Activated CD8-positive, alpha-beta T cell treated with anti-CD3 and anti-CD28 coated beads, Interleukin-2, amount 10 ng/mL, durations not matched to agents 7 days and 5 days (primary cell): ENCODE measurements at places on chromosomes 4 and X. TPM values are rescaled to one million over a fixed set of nuclear protein-coding genes. Genes with fewer than 3 reads are reported as not detected.
A peak's percentile ranks its signal among the peaks of the same experiment; 100 is the strongest.

DNA sequence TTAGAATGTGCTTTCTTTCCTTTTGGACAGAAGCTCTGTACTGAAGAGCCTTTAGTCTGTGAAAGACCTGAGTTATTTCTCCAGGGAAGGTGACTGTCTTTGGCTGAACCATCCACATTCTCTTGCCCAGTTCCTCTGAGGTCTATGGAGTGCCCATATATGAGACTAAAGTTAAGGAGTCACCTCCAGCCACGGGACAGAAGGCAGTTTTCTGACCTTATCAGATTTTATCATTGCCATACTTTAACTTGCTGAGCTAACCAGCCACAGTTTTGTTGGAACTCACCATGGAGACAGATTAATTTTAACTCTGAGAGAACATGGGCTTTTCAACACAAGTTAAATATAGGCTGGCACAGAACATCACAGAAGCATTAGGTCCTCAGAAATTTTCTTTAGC is 26.3 kb downstream of the IL1RAPL1 start:
- no peak for DNase-seq
- no peaks in the 10 kb centered on the region for H3K27me3 ChIP-seq
- H3K27ac ChIP-seq = no peak overlapping the region
- no peaks in the 10 kb centered on the region for H3K4me1 ChIP-seq
- H3K4me3 ChIP-seq = no peak overlapping the region
- H3K36me3 ChIP-seq = no peaks in the 10 kb centered on the region

Gene TLR10
- 0.08 TPM for total RNA-seq

Gene DSPP
- not detected for total RNA-seq

- peaks cover 2% of the 10 kb centered on the region for H3K27me3 ChIP-seq
- DNase-seq = no peak
- no peaks in the 10 kb centered on the region for H3K4me1 ChIP-seq
These were observed 34.3 kb upstream of the TMEM154 start for GRCh38 chr4:152713951-152714705.

- H3K27ac ChIP-seq = peak overlapping the region; percentile 100
- peaks cover 51% of the 10 kb centered on the region for H3K4me1 ChIP-seq
- peak overlapping the region; percentile 92 for H3K4me3 ChIP-seq
- H3K27me3 ChIP-seq = no peaks in the 10 kb centered on the region
- H3K36me3 ChIP-seq = peaks cover 50% of the 10 kb centered on the region
These were observed 890 bp downstream of the DCAF16 start for GRCh38 chr4:17809667-17810066.

GRCh38 chrX:10971176-10971575 is 140.0 kb upstream of the HCCS start:
- DNase-seq = no peak
- H3K27ac ChIP-seq = no peak overlapping the region
- H3K4me1 ChIP-seq = no peaks in the 10 kb centered on the region

GRCh38 chr4:157270108-157270507 is 49.6 kb downstream of the GRIA2 start:
- H3K27ac ChIP-seq = no peak overlapping the region
- no peaks in the 10 kb centered on the region for H3K36me3 ChIP-seq
- no peaks in the 10 kb centered on the region for H3K27me3 ChIP-seq

GRCh38 chrX:21255032-21255618 is 119.1 kb upstream of the CNKSR2 start:
- no peaks in the 10 kb centered on the region for H3K36me3 ChIP-seq
- no peaks in the 10 kb centered on the region for H3K27me3 ChIP-seq

- DNase-seq = no peak
- H3K27me3 ChIP-seq = no peaks in the 10 kb centered on the region
- no peaks in the 10 kb centered on the region for H3K36me3 ChIP-seq
- H3K4me1 ChIP-seq = no peaks in the 10 kb centered on the region
- no peak overlapping the region for H3K27ac ChIP-seq
- H3K4me3 ChIP-seq = no peak overlapping the region
These were observed 47.4 kb downstream of the CXXC4 start for GRCh38 chr4:104447294-104447693.

DNA sequence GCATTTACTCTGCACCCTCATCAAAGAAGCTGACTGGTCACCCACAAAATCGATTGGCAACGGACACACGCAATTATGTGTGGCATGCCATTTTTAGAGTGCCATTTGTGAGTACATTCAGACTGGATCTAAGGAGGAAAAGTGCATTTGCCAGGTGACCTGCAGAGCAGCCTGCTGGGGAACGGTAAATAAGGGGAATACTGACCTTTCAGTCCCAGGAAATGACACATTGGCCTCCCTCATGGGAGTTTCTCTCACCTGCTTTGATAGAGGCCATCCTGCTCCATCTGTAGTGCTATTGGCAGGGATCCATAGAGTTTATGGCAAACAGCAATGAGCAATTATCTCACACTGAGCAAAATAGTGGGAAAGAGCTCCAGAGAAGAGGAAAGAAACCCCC is 127.8 kb downstream of the DDX53 start:
- no peaks in the 10 kb centered on the region for H3K27me3 ChIP-seq
- H3K27ac ChIP-seq = no peak overlapping the region
- DNase-seq = no peak
- H3K4me3 ChIP-seq = no peak overlapping the region

Gene SOX3
- total RNA-seq = not detected

Gene FHIP1A
- not detected for total RNA-seq

Gene CXXC4
- not detected for total RNA-seq

DNA sequence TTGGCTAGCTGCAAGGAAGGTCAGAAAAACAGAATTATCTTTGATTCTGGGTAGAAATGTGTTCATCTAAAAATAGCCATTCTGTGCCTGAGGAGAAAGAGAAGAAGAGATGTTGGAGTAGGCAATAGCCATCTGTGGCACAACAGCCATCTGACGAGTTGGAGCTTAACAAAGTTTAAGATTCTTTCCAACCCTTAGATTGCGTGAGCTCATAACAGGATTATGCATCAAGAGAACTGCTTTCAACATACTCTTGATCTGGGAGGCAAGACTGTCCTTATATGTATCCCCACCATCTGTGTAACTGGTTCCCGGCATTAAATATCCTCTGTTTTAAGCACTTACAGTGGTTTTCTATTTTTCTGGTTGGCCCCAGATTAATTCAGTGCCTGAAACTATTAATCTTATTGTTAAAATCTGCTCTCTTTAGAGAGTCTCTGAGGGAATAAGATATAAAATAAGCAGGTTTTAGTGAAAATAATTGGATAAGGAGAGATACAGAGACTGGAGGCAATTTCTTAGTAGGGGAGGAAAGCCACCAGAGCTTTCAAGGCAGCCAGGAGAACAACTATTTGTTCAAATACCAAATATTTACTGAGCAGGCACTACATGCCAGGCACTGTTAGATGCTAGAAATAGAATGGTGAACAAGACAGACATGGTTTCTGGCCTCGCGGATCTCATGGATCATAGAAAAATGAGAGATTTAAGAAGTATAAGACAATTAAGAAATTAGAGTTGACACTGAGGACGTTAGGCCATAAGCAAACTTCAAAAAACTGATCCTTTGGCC is 398.0 kb downstream of the SMARCA1 start:
- H3K27me3 ChIP-seq = no peaks in the 10 kb centered on the region
- H3K4me1 ChIP-seq = no peaks in the 10 kb centered on the region
- no peak overlapping the region for H3K4me3 ChIP-seq
- H3K27ac ChIP-seq = no peak overlapping the region

GRCh38 chr4:53618321-53618720 is 27.0 kb upstream of the LNX1 start:
- H3K4me3 ChIP-seq = no peak overlapping the region
- no peak for DNase-seq
- no peaks in the 10 kb centered on the region for H3K4me1 ChIP-seq
- no peak overlapping the region for H3K27ac ChIP-seq
- peaks cover 6% of the 10 kb centered on the region for H3K27me3 ChIP-seq
- no peaks in the 10 kb centered on the region for H3K36me3 ChIP-seq

Gene EVC2
- total RNA-seq = 1.3 TPM

DNA sequence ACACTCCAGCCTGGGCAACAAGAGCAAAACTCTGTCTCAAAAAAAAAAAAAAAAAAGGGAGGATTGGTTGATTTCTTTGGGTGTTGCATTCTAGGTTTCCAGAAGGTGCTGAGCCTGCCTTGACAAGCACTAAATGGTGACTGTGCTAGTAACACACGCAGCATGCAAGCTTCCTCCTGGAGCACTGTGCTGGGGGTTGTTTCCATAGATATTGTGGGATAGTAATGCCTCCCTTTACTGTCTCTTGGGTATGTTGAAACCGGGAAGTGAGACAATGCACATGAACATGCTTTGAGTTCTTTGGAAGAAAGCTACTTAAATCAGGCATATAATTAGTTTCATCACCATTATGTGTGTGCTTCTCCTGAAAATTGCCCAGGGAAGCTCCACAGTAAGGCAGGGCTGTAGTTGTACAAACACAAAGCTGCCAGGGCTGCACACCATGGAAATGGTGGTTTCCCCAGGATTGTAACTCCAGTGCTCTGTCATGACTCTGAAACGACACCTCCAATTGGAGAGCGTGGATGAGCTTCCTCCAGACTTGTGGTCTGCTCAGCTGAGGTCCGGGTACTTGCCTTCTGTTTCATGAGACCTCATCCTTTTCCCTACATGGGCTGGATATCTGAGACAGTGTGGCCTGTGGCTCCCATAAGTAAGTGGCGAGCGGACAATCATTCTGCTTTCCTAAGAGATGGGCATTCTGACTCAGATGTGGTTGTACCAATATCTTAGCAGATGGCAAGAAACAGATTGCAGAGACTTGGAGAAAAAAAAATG is 31.5 kb upstream of the STOX2 start:
- H3K4me1 ChIP-seq = no peaks in the 10 kb centered on the region
- H3K36me3 ChIP-seq = no peaks in the 10 kb centered on the region
- peaks cover 2% of the 10 kb centered on the region for H3K27me3 ChIP-seq
- no peak for DNase-seq

Gene ZNF732
- not detected for total RNA-seq

DNA sequence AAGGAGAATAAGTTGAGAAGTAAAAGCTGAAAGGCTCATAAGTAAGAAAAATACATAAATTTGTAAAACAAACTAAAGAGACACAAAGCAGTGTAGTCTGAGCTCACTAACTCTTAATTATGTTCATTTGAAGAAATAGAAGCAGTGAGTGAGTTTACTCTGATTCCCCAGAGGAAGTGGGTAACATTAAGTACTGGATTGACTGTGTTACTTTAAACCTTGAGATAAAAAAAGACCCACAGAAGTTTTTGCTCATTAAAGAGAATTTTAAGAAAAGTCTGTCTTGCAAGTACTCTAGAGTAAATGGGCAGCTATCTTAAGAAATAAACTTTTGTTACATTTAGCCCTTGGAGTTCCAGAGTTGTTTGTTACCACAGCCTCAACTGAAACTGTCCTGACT is 2466.9 kb downstream of the PCDH7 start:
- no peak overlapping the region for H3K4me3 ChIP-seq
- H3K36me3 ChIP-seq = no peaks in the 10 kb centered on the region
- no peak for DNase-seq
- H3K4me1 ChIP-seq = peaks cover 4% of the 10 kb centered on the region

- peaks cover 31% of the 10 kb centered on the region for H3K4me1 ChIP-seq
- DNase-seq = peak; percentile 51
- H3K4me3 ChIP-seq = no peak overlapping the region
- H3K27ac ChIP-seq = peak overlapping the region; percentile 63
- no peaks in the 10 kb centered on the region for H3K36me3 ChIP-seq
- no peaks in the 10 kb centered on the region for H3K27me3 ChIP-seq
These were observed 191.4 kb downstream of the MGST2 start for GRCh38 chr4:139857021-139857420.

DNA sequence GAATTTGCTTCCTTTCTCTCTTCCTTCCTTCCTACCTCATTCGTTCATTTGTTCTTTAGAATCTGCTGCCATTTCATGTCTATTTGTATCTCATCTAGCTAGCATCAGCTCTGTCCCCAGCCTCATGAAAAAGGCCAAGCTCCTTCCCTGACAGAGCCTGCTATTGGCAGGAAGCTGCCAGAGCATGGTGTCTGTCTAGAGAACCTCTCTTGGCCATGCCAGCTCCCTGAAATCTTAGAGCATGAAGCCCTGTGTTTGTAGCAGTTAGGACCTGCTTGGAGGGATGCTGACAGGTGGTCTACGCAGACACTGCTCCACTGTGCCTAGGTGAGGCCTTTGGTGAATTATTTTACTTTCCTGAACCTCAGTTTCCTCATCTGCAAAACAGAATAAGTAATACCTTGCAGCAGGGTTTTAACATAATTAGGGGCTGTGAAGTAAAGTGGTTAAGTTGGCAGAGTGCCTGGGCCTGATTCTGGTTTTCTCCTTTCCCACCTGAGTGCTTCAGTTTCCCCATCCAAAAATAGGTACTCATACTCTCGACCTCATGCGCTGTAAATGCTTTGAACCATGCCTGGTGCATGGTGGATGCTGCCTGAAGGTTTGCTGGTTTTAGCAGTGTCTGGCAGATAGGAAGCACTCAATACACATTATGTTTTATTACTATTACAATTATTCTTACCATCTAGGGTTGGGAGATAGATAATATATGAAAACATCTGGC is 4.7 kb downstream of the PTTG2 start:
- DNase-seq = no peak
- no peak overlapping the region for H3K4me3 ChIP-seq
- no peak overlapping the region for H3K27ac ChIP-seq
- peaks cover 4% of the 10 kb centered on the region for H3K4me1 ChIP-seq
- no peaks in the 10 kb centered on the region for H3K27me3 ChIP-seq
- H3K36me3 ChIP-seq = peaks cover 11% of the 10 kb centered on the region

DNA sequence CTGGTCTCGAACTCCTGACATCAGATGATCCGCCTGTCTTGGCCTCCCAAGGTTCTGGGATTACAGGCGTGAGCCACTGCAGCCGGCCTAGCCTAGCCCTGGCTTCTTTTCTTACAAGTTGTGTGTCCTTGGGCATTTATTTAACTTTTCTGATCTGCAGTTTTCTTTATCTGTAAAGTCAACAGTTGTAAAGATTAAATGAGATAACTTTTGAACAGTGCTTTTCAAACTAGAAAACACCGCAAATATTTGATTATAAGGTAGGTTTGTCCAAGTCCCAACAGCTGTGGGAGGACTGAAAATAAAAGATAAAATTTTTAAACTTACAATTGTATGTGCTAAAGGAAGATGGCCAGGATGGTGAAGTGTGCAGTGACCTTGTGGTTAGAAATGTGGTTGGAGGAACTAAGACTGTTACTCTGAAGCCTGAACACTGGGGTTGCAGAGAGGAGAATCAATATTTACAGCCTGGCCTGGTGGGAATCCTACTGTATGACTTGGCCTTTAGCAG is 44.8 kb downstream of the GSX2 start:
- no peak overlapping the region for H3K4me3 ChIP-seq
- H3K4me1 ChIP-seq = peaks cover 9% of the 10 kb centered on the region
- H3K27me3 ChIP-seq = peaks cover 3% of the 10 kb centered on the region

- no peak overlapping the region for H3K27ac ChIP-seq
- H3K4me1 ChIP-seq = no peaks in the 10 kb centered on the region
- no peaks in the 10 kb centered on the region for H3K36me3 ChIP-seq
- H3K27me3 ChIP-seq = no peaks in the 10 kb centered on the region
- H3K4me3 ChIP-seq = no peak overlapping the region
These were observed 503.6 kb downstream of the IL1RAPL1 start for GRCh38 chrX:29090811-29091210.

- no peak overlapping the region for H3K27ac ChIP-seq
- H3K4me1 ChIP-seq = no peaks in the 10 kb centered on the region
- no peak overlapping the region for H3K4me3 ChIP-seq
- DNase-seq = no peak
- no peaks in the 10 kb centered on the region for H3K27me3 ChIP-seq
These were observed 328.8 kb downstream of the ADAM29 start for GRCh38 chr4:175246941-175247340.

Gene CENPVL1
- total RNA-seq = not detected
